Right lung (tissue), 10 donors: ENCODE measurements at places on chromosomes 2 and 18. TPM values are rescaled to one million over a fixed set of nuclear protein-coding genes. Genes with fewer than 3 reads are reported as not detected.

The BMPR2 gene
- 45.2 TPM for polyA plus RNA-seq

The PUS10 gene
- 7.8 TPM for polyA plus RNA-seq

The RAB17 gene
- polyA plus RNA-seq, result 13.3 TPM

The HS6ST1 gene
- polyA plus RNA-seq, result 42.3 TPM

The PLCD4 gene
- 11.3 TPM for polyA plus RNA-seq

The CPLX4 gene
- polyA plus RNA-seq, result not detected

The IL1F10 gene
- not detected for polyA plus RNA-seq

The SP5 gene
- polyA plus RNA-seq, result 7.1 TPM

The RAB6C gene
- not detected for polyA plus RNA-seq

The C2orf80 gene
- polyA plus RNA-seq, result not detected

The KCNF1 gene
- polyA plus RNA-seq, result 2.9 TPM

The MGAT4A gene
- 20.3 TPM for polyA plus RNA-seq

The PJVK gene
- polyA plus RNA-seq, result 14.2 TPM

The ZSCAN30 gene
- 69.5 TPM for polyA plus RNA-seq

The ACADL gene
- polyA plus RNA-seq, result 11.0 TPM

The FSHR gene
- not detected for polyA plus RNA-seq

The SERPINB5 gene
- not detected for polyA plus RNA-seq

The ALK gene
- polyA plus RNA-seq, result 0.16 TPM

The MAPK4 gene
- polyA plus RNA-seq, result 1.5 TPM

The EMILIN1 gene
- 341 TPM for polyA plus RNA-seq
